ENCODE measurements at places on chromosomes 5 and 9. TPM values are rescaled to one million over a fixed set of nuclear protein-coding genes. Genes with fewer than 3 reads are reported as not detected.

GRCh38 chr9:96420468-96421219 is 2.5 kb upstream of the ZNF367 start:
- no peak overlapping the region for H3K4me3 ChIP-seq
- peaks cover 7% of the 10 kb centered on the region for H3K4me1 ChIP-seq
- H3K27me3 ChIP-seq = no peaks in the 10 kb centered on the region
- H3K36me3 ChIP-seq = no peaks in the 10 kb centered on the region
- DNase-seq = peak; percentile 89

GRCh38 chr5:1312993-1313833 is 18.3 kb upstream of the TERT start:
- H3K27ac ChIP-seq = no peak overlapping the region
- H3K4me1 ChIP-seq = no peaks in the 10 kb centered on the region
- peaks cover 4% of the 10 kb centered on the region for H3K27me3 ChIP-seq
- peaks cover 7% of the 10 kb centered on the region for H3K36me3 ChIP-seq
- DNase-seq = no peak

DNA sequence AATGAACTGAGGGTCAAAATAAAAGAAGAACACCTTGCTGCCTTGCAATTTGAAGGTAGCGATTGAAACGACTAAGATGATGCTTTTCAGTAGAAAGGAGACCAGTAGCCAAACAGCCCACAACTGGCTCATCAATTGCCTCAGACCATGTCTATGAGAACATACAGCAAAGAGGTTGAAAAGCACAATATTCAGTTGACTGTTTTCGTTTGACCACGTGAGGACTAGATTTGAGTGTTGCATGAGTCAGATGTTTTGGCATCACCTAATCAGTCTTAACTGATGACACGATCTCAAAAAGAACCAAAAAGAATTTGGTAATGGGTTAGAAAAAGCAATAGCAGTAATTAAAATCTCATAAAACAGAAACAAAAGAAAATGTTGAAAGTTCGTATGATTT is 82.7 kb upstream of the IL7R start:
- peaks cover 21% of the 10 kb centered on the region for H3K4me1 ChIP-seq
- no peak overlapping the region for H3K4me3 ChIP-seq
- no peaks in the 10 kb centered on the region for H3K36me3 ChIP-seq
- 0 out of 2 replicates have a peak overlapping the region, but pooled peaks have one; percentile 4 for H3K27ac ChIP-seq
- no peaks in the 10 kb centered on the region for H3K27me3 ChIP-seq

DNA sequence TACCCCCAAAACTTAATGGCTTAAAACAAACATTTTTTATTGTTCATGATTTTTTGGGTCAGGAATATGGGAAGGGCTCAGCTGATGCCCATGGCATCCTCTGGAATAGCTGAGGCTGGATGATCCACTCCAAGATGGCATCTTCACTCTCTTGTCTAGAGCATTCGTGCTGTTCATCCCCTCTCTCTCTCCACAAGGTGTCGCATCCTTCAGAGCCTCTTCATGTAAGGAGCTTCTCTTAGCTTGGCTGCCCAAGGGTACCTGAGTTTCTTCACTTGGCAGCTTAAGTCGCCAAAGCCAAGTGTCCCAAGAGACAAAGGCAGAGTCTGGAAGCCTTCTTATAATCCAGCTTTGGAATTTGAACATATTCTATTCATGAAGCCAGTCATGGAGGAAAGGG is 294.7 kb downstream of the CHSY3 start:
- H3K36me3 ChIP-seq = no peaks in the 10 kb centered on the region
- no peak overlapping the region for H3K27ac ChIP-seq
- H3K27me3 ChIP-seq = no peaks in the 10 kb centered on the region
- DNase-seq = no peak
- H3K4me3 ChIP-seq = no peak overlapping the region
- H3K4me1 ChIP-seq = no peaks in the 10 kb centered on the region

DNA sequence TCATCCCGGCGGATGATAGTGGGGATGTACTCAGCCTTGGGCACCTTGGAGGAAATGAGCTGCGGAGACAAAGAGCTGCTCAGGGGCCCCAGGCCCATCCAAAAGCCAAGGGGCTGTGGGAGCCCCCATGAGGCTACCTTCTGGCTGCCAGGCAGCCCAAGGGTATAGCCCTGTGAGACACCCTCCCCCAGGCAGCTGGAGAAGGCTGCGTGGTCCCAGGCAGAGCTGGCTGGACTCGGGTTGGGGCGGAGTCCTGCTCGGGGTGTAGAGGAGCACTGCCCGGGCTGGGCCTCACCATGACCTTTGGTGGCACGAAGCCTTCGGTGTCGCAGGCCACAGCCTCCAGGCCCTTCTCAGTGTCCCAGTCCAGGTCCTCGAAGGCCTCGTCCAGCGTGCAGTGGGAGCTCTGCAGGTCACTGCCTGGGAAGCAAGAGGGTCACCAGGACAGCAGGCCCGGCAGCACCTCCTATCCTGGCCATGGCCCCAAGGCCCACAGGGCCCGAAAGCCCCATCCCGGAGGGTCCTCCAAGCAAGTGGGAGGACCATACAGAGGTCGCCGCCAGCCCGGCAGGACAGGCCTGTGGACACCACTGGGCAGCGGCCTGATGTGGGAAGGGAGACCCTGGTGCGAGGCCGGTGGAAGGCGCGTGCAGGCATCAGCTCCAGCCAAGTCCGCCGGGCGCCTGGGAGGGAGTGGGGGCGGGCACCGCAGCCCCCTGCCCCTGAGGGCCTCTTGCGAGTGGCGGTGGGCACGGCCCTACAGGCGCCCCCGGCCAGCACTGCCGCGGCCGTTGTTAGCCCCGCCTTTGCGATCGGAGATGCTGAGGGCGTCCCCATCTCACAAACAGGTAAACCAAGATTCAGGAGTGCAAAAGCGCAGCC is 6.1 kb downstream of the NSMF start:
- H3K27ac ChIP-seq = no peak overlapping the region
- no peak overlapping the region for H3K4me3 ChIP-seq
- no peak for DNase-seq
- no peaks in the 10 kb centered on the region for H3K27me3 ChIP-seq

- peak; percentile 35 for DNase-seq
- H3K36me3 ChIP-seq = no peaks in the 10 kb centered on the region
- no peak overlapping the region for H3K4me3 ChIP-seq
- no peak overlapping the region for H3K27ac ChIP-seq
Observed at GRCh38 chr9:91611582-91611981, 187.9 kb upstream of the NFIL3 start.

- H3K36me3 ChIP-seq = no peaks in the 10 kb centered on the region
- H3K27me3 ChIP-seq = no peaks in the 10 kb centered on the region
- no peak overlapping the region for H3K4me3 ChIP-seq
Observed at GRCh38 chr5:121053055-121053985, 589.2 kb downstream of the PRR16 start.

GRCh38 chr5:42587096-42587723 is 164.0 kb downstream of the GHR start:
- no peak for DNase-seq
- H3K4me3 ChIP-seq = no peak overlapping the region
- no peaks in the 10 kb centered on the region for H3K27me3 ChIP-seq
- no peaks in the 10 kb centered on the region for H3K36me3 ChIP-seq
- no peak overlapping the region for H3K27ac ChIP-seq

GRCh38 chr9:135921749-135922310 is 14.5 kb upstream of the CAMSAP1 start:
- no peak for DNase-seq
- no peaks in the 10 kb centered on the region for H3K4me1 ChIP-seq
- H3K4me3 ChIP-seq = no peak overlapping the region

- H3K27ac ChIP-seq = no peak overlapping the region
- no peak overlapping the region for H3K4me3 ChIP-seq
- DNase-seq = no peak
- no peaks in the 10 kb centered on the region for H3K27me3 ChIP-seq
Observed at GRCh38 chr9:115764645-115765044, 388.9 kb upstream of the PAPPA start.

DNA sequence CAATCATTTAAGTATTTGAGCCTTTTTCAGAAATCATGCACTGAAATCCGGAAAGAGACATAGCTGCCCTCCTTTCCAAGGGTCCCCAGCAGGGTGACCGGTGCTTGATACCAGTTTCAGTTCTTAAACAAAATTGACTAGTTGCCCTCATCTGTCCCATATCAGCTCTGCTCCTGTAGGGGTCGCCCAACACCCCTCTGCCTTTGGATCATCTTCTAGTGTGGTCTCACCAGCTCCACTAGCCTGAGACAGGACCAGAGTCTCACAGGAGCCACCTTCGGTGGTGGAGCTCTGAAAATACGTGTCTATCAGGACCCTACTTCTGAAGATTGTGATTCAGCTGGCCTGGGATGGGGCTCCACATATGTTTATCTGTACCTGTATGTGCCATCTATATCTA is 428.2 kb downstream of the ENC1 start:
- DNase-seq = peak; percentile 30
- no peaks in the 10 kb centered on the region for H3K36me3 ChIP-seq
- no peak overlapping the region for H3K4me3 ChIP-seq

- H3K27me3 ChIP-seq = peaks cover 33% of the 10 kb centered on the region
- no peaks in the 10 kb centered on the region for H3K4me1 ChIP-seq
- H3K27ac ChIP-seq = no peak overlapping the region
- H3K36me3 ChIP-seq = no peaks in the 10 kb centered on the region
- peak; percentile 5 for DNase-seq
Observed at GRCh38 chr5:112419986-112420864, 1.1 kb upstream of the EPB41L4A start.

DNA sequence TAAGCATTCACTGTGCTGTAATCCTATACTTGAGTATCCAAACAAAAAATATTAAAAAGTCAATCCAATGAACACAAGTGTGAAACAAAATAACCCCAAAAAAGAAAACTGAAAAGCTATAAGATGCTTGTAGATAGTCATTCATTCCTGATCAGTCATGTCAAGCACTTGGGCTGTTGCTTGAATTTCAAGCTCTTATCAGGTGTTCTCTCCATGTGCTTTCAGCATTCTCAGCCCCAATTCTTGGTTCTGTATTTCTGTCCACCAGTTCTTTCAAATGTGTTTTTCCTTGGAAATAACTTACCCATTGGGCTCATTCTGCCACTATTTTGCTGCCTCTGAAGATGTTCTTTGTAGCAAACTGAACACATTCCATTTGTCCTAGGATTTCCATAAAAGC is 4.7 kb downstream of the ZFAND5 start:
- H3K27ac ChIP-seq = no peak overlapping the region
- no peak overlapping the region for H3K4me3 ChIP-seq
- no peak for DNase-seq
- peaks cover 33% of the 10 kb centered on the region for H3K36me3 ChIP-seq

GRCh38 chr5:31707329-31707728 is 68.4 kb downstream of the PDZD2 start:
- H3K4me3 ChIP-seq = no peak overlapping the region
- H3K27ac ChIP-seq = no peak overlapping the region
- DNase-seq = no peak

- no peak overlapping the region for H3K27ac ChIP-seq
- no peaks in the 10 kb centered on the region for H3K4me1 ChIP-seq
- DNase-seq = no peak
- no peaks in the 10 kb centered on the region for H3K27me3 ChIP-seq
Observed at GRCh38 chr5:117102591-117102990, 528.0 kb upstream of the SEMA6A start.

DNA sequence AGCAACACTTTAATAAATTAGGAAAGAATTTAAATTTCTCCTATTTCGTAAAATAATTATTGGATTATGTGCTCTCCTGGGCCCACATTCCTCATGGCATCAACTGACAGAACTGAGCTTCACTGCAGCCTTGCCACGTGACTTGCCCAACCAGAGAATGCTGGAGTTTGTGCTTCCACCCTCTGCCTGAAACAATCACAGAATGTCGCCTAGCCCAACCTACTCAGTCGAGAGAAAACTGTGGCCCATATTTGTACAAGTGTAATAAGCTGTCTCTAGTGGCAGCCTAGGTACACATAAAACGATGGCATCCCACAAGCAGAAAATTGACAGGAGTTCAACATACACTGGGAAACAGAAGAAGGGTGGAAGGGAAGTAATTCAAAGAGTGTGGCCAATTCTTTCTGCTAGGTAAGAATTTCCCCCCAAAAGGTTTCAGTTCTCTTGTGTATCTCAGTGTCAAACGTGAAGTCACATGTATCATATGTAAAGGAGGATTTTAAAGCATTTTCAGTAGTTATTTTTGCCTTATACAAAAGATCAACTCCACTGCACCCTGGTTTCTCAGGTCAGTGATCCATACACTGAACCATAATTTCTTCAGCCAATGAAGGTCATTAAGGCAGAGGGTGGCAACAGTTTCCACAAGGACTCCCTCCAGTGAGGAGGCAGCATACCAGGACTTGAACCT is 41.7 kb downstream of the ZNF608 start:
- no peak for DNase-seq
- H3K36me3 ChIP-seq = no peaks in the 10 kb centered on the region
- no peaks in the 10 kb centered on the region for H3K27me3 ChIP-seq
- H3K4me1 ChIP-seq = peaks cover 9% of the 10 kb centered on the region
- H3K27ac ChIP-seq = no peak overlapping the region

GRCh38 chr5:139399501-139400121 is 4.3 kb downstream of the SPATA24 start:
- peaks cover 6% of the 10 kb centered on the region for H3K27me3 ChIP-seq
- no peak for DNase-seq
- no peak overlapping the region for H3K4me3 ChIP-seq
- H3K4me1 ChIP-seq = peaks cover 4% of the 10 kb centered on the region
- no peak overlapping the region for H3K27ac ChIP-seq

- peak; percentile 62 for DNase-seq
- H3K27me3 ChIP-seq = no peaks in the 10 kb centered on the region
- H3K27ac ChIP-seq = peak overlapping the region; percentile 90
- H3K36me3 ChIP-seq = 0 out of 2 replicates have a peak, but pooled peaks cover 3% of the 10 kb centered on the region
Observed at GRCh38 chr9:70406434-70406862, 8.0 kb downstream of the KLF9 start.

DNA sequence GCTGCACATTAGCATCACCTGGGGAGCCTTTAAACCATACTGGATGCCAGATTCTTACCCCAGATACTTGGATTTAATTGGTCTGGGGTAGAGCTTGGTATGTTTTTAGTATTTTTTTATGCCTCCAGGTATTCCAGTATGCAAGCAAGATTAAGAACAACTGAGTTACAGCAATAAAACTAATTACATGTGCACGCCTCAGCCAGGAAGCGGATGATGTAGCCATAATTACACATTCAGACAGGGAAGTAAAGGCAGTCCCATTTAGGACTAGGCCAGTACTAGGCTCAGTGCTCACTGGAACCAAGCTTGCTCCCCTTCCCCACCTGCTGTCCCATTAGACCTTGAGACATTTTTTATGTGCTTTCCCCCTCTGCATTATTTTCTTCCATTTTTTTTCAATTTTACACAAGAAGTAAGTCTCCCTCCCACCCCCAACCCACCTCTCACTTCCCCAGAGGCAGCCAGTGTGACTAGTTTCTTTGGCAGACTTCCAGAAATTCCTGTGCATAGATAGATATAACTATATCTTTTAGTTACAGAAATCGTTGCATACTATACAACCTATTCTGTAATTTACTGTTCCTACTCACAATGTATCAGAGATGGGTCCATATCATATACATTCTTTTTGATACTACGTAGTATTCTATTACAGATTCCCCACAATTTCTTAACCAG is 7.1 kb upstream of the GNAQ start:
- no peak overlapping the region for H3K27ac ChIP-seq
- peaks cover 4% of the 10 kb centered on the region for H3K27me3 ChIP-seq
- no peak overlapping the region for H3K4me3 ChIP-seq
- H3K4me1 ChIP-seq = no peaks in the 10 kb centered on the region
- DNase-seq = peak; percentile 26

The ECM2 gene
- 0.36 TPM for total RNA-seq

The ADCY2 gene
- total RNA-seq = not detected

The SHC3 gene
- 13.9 TPM for total RNA-seq

The WNT8A gene
- not detected for total RNA-seq

The COL5A1 gene
- 21.1 TPM for total RNA-seq

The ITGA2 gene
- total RNA-seq = 83.6 TPM

The PCDH1 gene
- total RNA-seq = 0.83 TPM

The SMAD5 gene
- total RNA-seq = 101 TPM

The EPB41L4A gene
- total RNA-seq = under 0.01 TPM

The PRELID2 gene
- total RNA-seq = 8.6 TPM
